Stimulated activated CD8-positive, alpha-beta memory T cell treated with anti-CD3 and anti-CD28 coated beads, Interleukin-4, amount 100 ng/mL, for 24 hours (primary cell): ENCODE measurements at places on chromosomes 2 and 18.

DNA sequence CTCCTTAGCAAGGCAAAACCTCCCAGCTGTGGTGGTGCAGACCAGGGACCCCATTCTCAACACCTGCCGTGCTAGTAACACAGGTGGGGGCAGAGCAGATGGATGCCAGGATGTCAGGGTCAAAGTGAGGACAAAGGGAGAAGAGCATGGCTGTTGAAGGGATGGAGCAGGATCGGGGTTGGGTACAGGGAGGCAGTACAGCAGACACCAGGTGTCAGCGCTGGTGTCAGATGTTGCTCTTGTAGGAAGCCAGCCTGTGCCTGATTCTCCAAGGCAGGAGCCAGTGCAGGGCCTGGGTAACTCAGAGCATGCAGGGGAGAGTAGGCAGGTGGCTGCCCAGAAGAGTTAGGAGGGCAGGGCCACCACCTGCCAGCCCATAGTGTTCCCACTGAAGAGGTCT, 222.1 kb upstream of the SPRED2 start:
- no peak for DNase-seq

DNA sequence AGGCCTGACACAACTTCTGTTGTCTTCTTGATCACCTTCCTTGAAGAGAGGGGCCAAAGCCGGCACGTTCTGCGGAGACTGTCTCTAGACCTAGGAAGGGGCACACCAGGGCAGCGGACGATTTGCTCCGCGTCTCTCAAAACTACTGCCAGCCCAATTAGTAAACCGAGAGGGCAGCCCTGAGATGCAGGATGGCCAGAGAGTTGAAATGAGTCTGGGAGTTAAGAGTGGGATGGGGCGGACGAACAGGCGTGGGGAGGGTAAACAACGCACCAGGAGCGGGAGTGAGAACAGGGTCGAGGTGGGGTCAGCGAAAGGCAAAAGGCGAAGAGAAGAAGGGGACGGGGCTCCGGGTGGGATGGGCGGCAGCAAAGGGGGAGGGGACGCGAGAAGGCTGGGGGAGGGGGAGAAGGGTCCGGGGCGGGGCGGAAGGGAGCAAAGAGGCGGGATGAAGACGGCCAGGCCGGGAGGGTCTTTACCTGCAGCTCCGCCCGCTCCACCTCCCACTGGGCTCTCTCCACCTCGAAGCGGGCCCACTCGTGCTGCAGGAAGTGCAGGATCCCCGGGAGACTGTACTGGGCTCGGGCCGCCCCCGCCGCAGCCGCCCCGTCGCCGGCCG, 476 bp downstream of the STRN start:
- no peak for DNase-seq

GRCh38 chr2:15744820-15745219, 153.2 kb downstream of the DDX1 start:
- no peak for DNase-seq

DNA sequence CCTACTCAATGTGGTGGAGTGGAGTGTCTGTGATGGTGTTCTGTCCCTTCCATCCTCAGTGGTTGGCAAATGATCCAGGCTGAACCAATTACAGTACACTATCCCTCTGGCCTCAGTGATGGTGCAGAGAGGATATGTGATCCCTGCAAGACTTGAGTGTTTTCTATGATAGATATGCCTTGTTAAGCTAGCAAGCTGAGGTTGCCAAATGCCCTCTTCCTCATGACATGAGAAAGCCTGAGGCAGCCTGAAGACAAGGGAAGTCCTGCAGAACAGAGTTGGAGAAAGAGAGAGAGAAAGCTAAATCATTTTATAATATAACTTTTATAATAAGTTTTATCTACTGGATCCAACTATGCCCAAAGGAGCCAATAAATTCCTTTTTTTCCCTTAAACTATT, 41.6 kb upstream of the GORASP2 start:
- no peak for DNase-seq

- DNase-seq: no peak
Measured at GRCh38 chr18:12393998-12394397, 13.7 kb upstream of the PRELID3A start.
